ENCODE measurements at places on chromosomes 1 and 21. TPM values are rescaled to one million over a fixed set of nuclear protein-coding genes. Genes with fewer than 3 reads are reported as not detected.

FABP3 gene
- not detected for polyA plus RNA-seq

C1QC gene
- not detected for polyA plus RNA-seq

APOBEC4 gene
- polyA plus RNA-seq, result not detected

RHBDL2 gene
- not detected for polyA plus RNA-seq

AADACL4 gene
- polyA plus RNA-seq, result not detected

TMEM61 gene
- polyA plus RNA-seq, result not detected

GORAB gene
- polyA plus RNA-seq, result 5.7 TPM

OR13G1 gene
- not detected for polyA plus RNA-seq

S100A8 gene
- polyA plus RNA-seq, result not detected
